ENCODE measurements at places on chromosomes 7 and 10. TPM values are rescaled to one million over a fixed set of nuclear protein-coding genes. Genes with fewer than 3 reads are reported as not detected.

GRCh38 chr10:126166797-126167196 lies 221.5 kb downstream of the ADAM12 start:
- DNase-seq, result no peak

- DNase-seq, result no peak
These were observed 32.6 kb downstream of the ESYT2 start for GRCh38 chr7:158796667-158797066.

- DNase-seq, result no peak
These were observed 13.5 kb upstream of the RABGEF1 start for GRCh38 chr7:66727058-66727457.

DNA sequence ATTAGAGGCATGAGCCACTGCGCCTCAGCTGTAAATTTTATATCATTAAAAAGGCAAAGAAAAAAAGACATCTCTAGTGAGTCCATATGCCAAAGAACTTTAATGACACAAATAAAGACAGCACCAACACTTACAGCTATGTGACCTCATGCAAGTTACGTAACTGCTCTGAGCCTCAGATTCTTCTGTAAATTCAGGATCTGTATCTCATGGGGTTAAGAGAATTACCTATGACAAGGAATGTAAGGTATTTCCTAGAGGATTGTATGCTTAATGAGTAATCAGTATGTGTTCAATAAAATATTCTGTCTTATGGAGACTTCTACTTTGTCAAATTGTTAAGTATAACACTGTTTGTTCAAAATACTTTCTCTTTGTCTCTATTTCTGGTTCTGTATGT lies 274.0 kb upstream of the GLI3 start:
- peak; percentile 23 for DNase-seq

GRCh38 chr7:20777377-20778062 lies 9.2 kb downstream of the SP8 start:
- DNase-seq, result no peak

DNA sequence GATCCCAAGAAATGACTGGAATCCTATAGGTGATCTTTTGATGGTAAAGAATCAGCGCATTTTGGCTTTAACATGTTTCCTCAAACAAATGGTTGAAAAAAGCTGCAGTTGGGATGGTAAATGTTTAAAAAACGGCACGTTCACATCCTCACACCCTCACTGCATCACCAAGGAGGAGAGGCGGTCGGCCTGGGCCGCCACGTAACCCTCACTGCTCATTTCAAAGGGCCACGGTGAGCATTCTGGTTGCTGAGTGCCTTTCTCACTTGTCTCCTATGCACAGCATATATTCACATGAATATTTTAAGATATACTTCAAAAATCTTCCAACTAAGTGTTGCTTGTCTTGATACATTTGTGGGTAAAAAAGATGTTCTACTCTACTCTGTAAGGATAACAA lies 233.2 kb downstream of the DNAJB6 start:
- no peak for DNase-seq

The DHTKD1 gene
- 30.7 TPM for total RNA-seq

DNA sequence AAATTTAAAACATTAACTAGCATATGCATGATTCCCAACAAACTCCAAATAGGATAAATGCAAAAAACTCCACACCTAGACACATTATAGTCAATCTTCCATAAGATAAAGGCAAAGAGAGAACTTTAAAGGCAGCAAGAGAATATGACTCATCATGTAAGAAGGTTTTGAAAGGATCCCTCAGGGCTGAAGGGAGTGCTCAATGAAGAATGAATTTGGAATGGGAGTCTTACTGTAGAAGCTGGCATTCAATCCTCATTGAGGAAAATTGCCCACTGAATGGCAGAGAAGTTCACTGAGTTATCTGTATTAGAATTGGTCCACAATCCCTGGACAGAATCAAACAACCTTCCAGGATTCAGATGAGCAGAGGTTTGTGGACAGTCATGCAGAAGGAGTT lies 26.1 kb upstream of the ZNF365 start:
- DNase-seq, result no peak

The PODXL gene
- total RNA-seq, result 17.3 TPM

DNA sequence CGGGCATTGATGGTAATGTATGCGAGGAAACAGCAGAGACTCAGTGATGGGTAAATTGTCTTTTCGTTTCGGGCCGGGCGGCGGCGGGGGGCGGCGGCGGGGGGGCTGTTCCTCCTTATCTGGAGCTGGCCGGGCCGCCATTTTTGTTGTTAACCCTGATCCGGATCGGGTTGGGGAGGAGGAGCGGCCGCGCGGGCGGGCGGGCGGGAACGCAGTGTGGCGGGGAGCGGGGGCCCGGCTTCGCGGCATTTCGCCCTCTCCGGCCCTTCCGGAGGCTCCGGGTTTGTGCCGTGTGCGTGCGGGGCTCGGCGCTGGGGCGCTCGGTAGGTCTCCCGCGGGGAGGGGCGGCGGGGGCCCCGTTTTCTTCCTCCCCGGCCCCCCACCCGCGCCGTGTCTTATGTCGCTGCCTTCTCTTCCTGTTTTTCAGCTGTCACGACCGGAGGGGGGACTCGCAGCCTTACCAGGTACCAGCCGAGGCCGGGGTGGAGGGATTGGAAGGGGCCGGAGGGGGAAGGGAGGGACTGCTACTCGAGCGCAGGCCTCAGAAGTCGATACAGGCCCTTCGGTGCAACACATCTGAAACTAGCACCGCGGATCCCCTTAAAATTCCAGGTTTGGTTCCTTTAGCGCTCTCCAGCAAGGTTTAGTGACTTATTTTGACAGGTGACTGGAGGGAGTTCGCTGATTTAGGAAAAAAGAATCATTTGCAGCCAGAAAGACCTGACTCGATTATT lies 820 bp downstream of the WAC start:
- peak; percentile 49 for DNase-seq

DNA sequence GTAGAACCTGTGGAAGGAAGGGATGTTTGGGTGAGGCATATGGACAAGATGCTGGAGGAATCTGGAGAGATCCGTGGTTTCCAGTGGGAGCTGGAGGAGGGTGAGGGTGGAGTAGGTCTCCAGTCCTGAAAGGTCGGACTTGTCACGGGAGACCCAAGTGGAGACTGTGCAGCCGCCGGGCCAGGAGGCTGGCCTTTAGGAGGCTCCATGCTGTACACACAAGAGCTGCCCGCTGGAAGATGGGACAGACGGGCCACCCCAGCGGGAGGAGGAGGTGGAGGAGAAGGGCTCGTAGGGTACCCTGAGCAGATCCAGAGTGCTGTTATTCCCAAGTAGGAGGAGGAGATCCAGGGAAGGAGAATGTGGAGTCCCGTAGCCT lies 106.7 kb downstream of the NKX6-2 start:
- no peak for DNase-seq
